ENCODE measurements at places on chromosomes 3 and 15.

- no peak for DNase-seq
These were observed 25.3 kb downstream of the FBXO22 start for GRCh38 chr15:75928680-75929608.

DNA sequence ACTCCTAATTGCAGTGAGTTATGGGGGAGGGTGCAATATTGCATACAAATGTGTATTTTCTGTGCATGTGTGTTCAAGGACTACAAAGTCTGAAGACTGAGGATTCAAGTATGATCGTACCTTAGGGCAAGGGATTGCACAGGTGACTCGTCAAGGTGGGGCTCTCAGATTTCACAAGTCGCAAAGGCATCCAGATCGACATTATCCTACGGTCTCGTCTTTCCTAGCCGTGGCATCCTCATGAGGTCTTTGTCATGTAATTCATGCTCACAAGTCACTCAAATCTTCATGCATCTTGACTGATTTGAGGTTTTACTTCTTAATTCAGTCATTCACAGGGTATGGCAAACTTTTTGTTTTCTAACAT, 191.4 kb upstream of the HES1 start:
- DNase-seq = no peak

- DNase-seq = no peak
These were observed 21.1 kb downstream of the CCPG1 start for GRCh38 chr15:55387027-55387426.

GRCh38 chr3:2765002-2765579, 345.1 kb downstream of the IL5RA start:
- DNase-seq = peak; percentile 13

- DNase-seq = no peak
These were observed 269.7 kb upstream of the THRB start for GRCh38 chr3:24764236-24764915.

DNA sequence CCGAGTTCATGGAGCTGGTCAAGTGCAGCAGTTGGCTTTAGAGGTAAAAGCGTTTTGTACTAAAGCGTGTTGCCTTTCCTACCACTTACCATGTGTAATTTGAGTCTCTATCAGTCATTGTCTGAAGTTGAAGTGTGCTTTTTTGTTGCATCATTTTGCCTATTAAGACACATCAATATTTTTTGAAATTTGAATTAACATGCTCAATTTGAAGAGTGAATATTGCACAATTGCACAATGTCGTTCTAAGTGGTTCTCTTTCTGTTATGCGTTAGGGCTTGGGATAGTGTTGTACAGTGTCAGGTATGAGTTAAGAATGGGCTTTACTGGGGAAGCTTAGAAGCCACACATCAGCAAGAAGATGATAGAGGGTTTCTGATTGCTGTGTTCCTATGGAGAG, 84.0 kb upstream of the ACKR4 start:
- DNase-seq = no peak

- no peak for DNase-seq
These were observed 29.4 kb downstream of the TP53BP1 start for GRCh38 chr15:43463507-43463906.

- peak; percentile 75 for DNase-seq
These were observed 36.0 kb upstream of the TIMP4 start for GRCh38 chr3:12194669-12195161.

GRCh38 chr3:183427196-183427875, 1.1 kb downstream of the MCF2L2 start:
- no peak for DNase-seq

- DNase-seq = no peak
These were observed 93.2 kb downstream of the PLCH1 start for GRCh38 chr3:155651489-155652218.

DNA sequence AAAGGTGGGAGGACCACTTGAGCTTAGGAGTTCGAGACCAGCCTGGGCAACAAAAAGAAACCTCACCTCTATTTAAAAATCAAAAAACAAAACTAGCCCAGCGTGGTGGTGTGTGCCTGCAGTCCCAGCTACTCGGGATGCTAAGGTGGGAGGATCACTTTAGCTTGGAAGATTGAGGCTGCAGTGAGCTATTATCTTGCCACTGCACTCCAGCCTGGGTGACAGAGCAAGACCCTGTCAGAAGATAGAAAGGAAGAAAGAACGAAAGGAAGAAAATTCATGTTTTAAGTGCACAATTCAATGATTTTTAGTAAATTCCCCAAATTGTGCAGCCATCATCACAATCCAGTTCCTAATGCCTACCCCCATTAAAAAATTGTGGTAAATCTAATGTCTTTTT, 7.8 kb downstream of the FSD2 start:
- no peak for DNase-seq

GRCh38 chr15:29900237-29901189, 78.2 kb upstream of the TJP1 start:
- no peak for DNase-seq

DNA sequence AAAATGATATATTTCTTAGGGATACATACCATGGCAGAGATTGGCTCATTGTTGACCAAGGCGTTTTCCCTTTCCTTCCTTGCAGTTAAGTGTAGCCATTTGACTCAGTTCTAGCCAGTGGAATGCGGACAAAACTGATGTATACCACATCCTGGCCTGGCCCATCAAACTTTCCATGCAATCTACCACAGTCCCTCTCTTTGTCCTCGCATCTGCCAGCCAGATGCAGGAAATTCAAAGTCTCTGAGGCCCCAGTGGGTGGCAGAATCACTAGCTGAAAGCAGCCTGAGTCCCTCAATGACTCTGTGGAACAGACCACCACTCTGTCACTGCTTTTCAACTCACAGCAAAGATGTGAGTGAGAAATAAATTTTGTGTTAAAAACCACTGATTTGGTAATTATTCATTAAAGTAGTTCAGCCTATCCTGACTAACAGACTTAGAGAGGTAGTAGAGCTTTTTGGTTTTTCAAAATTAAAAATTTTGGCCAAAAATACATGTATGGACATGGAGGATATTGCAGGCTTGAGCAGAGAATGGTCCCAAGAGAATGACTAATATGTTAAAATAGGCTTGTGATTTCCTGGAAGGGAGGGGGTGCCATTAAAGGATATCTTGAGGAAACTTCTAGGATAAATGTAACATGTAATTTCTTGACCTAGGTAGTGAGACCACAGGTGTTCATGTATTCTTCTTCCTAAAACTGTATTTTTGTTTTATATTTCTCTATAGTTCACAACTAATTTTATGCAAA, 10.9 kb downstream of the LRRFIP2 start:
- no peak for DNase-seq

DNA sequence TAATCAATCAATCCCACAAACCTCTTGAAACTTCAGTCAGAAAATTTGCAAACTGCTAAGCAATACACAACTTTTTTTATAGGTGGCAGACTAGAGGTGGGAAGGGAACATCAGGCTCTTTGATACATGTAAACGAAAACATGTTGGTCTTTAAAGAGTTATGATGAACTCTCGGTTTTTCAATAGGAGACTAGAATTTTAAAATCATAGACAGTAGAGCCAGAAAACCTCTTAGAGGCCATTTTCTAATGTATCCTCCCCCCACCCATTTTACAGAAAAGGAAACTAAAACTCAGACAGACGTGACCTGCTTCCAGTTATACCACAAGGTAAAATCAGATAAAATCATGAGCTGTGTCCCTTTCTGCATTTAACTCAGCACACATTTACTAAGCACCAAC, 179.1 kb upstream of the LPP start:
- DNase-seq = no peak

- DNase-seq = no peak
These were observed 534.4 kb downstream of the ZNF385D start for GRCh38 chr3:21216598-21216997.

DNA sequence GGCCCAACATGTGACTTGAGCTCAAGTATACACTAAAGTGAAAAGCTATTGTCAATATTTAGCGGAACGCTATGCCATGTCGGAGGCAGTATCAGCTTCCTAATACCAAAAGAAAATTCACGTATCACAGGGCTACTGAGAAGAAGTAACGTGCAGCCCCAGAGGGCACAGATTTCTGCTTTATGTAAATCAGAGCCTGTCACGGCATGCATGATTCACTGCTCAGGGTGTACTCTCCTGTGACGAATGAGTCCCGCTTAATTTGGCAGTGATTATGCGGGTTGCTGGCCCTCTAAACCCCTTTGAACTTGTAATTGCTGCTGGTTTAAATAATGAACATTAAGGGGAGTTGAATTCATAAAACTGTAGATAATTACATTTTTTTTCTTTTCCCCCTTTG, 85.3 kb downstream of the MEIS2 start:
- DNase-seq = no peak

DNA sequence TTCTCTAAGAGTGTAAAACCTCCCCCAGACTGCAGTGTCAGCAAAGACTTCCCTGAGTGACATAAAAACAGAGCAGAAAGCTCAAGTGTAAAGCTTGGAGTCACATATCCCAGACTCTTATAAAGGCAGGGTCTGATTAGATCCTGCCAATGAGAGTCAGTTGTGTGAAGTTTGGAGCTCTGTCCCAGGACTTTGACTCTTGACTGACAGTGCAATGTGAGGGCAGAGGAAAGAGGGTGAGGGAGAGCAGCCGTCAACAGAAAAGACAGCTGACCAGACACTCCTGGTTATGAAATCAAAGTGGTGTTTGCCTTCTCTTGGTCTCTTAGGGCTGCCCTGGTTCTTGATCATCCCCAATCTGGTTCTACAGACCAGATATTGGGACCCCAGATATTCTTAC, 393.2 kb downstream of the ERC2 start:
- no peak for DNase-seq

- peak; percentile 58 for DNase-seq
These were observed 100.3 kb downstream of the CCNL1 start for GRCh38 chr3:157059661-157060060.

- DNase-seq = no peak
These were observed 25.6 kb upstream of the CFAP161 start for GRCh38 chr15:81108427-81108826.

GRCh38 chr3:181278468-181279238, 289.1 kb upstream of the DNAJC19 start:
- no peak for DNase-seq

DNA sequence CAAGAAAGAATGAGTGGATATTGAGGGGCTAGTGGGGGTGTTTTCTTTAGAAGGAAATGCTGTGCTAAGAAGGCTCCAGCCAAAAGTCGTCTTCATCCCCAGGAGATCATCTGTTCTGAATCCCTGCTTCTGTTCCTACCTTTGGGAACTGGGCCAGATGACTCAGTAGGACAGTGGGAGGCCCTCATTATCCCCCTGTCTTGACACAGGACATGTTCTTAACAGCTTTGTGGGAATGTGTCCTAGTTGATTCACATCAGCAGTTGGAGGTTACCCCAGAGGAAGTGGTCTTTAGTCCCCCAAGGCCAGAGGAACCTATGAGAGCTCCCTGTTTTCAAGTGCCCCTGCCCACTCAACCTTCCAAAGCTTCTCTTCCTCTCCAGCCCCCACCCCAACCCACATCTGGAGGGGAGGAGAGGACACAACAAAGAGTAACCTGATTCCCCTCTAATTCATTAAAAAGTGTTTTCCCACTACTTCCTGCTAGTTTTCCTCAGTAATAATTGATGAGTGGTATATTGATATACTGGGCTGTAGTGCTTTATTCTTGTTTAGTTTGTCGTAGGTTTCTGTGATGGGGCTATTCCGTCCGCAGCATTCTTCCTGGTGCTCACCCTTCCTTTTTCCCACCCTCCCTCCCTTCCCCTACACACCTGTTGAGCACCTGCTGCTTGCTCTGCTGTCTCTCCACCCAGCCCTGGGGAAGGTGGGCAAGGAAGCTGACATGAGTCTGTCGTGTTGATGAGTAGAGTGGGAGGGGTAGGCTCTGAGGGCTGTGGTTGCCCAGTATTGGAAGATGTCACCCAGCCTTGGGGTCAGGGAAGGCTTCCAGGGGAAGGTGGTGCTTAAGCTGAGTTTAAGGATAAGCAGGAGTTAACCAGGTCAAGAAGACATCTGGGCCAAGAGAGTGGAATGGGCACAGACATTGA, 9.3 kb downstream of the PXYLP1 start:
- DNase-seq = no peak

DNA sequence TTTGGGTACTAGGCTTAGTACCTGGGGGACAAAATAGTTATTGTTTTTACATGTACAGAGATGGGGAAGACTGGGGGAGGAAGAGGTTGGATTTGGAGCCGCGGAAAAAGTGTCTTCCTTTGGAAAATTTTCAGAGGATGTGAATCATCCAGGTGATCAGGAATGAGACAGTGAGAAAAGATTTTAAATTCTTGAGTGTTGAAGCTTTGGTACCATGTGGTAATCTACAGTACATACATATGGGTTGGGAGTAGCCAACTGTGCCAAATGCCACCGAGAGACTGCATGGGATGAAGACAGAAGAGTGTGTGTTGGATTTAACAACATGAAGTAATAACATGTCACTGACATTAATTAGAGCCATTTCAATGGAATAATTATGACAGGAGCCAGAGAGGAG, 1238.2 kb downstream of the ROBO1 start:
- no peak for DNase-seq

GRCh38 chr3:59386165-59386564, 336.3 kb upstream of the CFAP20DC start:
- DNase-seq = peak; percentile 78

DNA sequence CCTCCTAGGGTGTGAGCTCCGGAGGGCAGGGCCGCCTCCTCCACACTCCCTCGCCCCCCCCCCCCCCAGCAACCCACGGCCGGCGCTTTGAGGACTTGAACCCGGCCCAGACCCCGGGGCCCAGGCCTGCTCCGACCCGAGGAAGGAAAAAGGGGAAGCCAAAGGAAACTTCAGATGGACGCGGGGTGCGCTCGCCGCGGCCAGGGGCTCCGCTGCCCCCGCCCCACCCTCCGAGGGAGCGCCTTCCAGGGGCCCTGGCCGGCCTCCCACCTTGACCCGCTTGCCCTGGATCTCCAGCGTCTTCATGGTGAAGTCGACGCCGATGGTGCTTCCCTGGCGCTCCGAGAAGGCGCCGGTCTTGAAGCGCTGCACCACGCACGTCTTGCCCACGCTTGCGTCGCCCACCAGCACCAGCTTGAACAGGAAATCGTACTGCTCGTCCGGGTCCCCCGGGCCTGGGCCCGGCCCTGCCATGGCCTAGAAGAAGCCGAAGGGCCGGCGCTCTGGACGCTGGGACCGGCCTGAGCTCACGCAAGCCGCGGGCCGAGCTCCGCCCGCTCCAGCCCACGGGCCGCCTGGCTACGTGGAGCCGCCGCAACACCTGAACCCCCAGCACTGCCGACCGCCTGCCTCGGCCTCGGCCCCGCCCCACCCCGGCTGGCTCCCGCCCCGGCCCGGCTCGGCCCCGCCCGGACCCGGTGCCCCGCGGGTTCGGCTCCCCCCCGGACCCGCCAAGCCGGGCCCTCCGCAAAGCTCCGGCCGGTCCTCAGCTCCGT, 400 bp downstream of the RAB43 start:
- DNase-seq = peak; percentile 76

- DNase-seq = peak; percentile 59
These were observed 302.2 kb upstream of the NR2E3 start for GRCh38 chr15:71508081-71508682.

GRCh38 chr15:23536659-23537058, 28.8 kb upstream of the MKRN3 start:
- no peak for DNase-seq

GRCh38 chr15:93527374-93528050, 438.5 kb upstream of the RGMA start:
- no peak for DNase-seq

- no peak for DNase-seq
These were observed 92.4 kb downstream of the MEGF11 start for GRCh38 chr15:66161108-66161507.
